ENCODE measurements at places on chromosomes 16 and 17. TPM values are rescaled to one million over a fixed set of nuclear protein-coding genes. Genes with fewer than 3 reads are reported as not detected.

P2RX1 gene
- polyA plus RNA-seq, result not detected

PROCA1 gene
- polyA plus RNA-seq, result 0.12 TPM

HOXB3 gene
- polyA plus RNA-seq, result 0.10 TPM

PTX4 gene
- not detected for polyA plus RNA-seq

AANAT gene
- not detected for polyA plus RNA-seq

BAIAP3 gene
- polyA plus RNA-seq, result 1.0 TPM

HAGH gene
- polyA plus RNA-seq, result 63.2 TPM

PRSS36 gene
- 0.94 TPM for polyA plus RNA-seq

DHRS7C gene
- not detected for polyA plus RNA-seq

- H3K27me3 ChIP-seq, result no peaks in the 10 kb centered on the region
- no peak overlapping the region for H3K4me3 ChIP-seq
- H3K27ac ChIP-seq, result no peak overlapping the region
Observed at GRCh38 chr16:66058832-66059231, 307.7 kb upstream of the CDH5 start.

GRCh38 chr16:58884141-58884540 is 150.0 kb upstream of the GOT2 start:
- no peaks in the 10 kb centered on the region for H3K4me1 ChIP-seq
- H3K27me3 ChIP-seq, result no peaks in the 10 kb centered on the region
- H3K27ac ChIP-seq, result no peak overlapping the region

- H3K4me3 ChIP-seq, result no peak overlapping the region
- H3K27ac ChIP-seq, result no peak overlapping the region
- H3K4me1 ChIP-seq, result no peaks in the 10 kb centered on the region
- no peak for DNase-seq
- H3K27me3 ChIP-seq, result no peaks in the 10 kb centered on the region
Observed at GRCh38 chr17:62565817-62566216, 61.7 kb upstream of the MRC2 start.

GRCh38 chr17:72470121-72470705 is 349.4 kb downstream of the SOX9 start:
- H3K36me3 ChIP-seq, result no peaks in the 10 kb centered on the region
- no peak for DNase-seq
- H3K27me3 ChIP-seq, result no peaks in the 10 kb centered on the region
- H3K4me3 ChIP-seq, result no peak overlapping the region
- H3K4me1 ChIP-seq, result no peaks in the 10 kb centered on the region

- H3K4me1 ChIP-seq, result peaks cover 3% of the 10 kb centered on the region
- no peaks in the 10 kb centered on the region for H3K27me3 ChIP-seq
- no peaks in the 10 kb centered on the region for H3K36me3 ChIP-seq
- H3K27ac ChIP-seq, result no peak overlapping the region
Observed at GRCh38 chr17:65455972-65456343, 105.5 kb downstream of the AXIN2 start.

- H3K27ac ChIP-seq, result no peak overlapping the region
- no peaks in the 10 kb centered on the region for H3K4me1 ChIP-seq
- H3K27me3 ChIP-seq, result no peaks in the 10 kb centered on the region
- peaks cover 84% of the 10 kb centered on the region for H3K36me3 ChIP-seq
- H3K4me3 ChIP-seq, result no peak overlapping the region
Observed at GRCh38 chr16:84065536-84066132, 23.0 kb upstream of the SLC38A8 start.

GRCh38 chr16:72558501-72558900 is 386.5 kb upstream of the PMFBP1 start:
- H3K36me3 ChIP-seq, result no peaks in the 10 kb centered on the region
- no peak for DNase-seq
- H3K4me3 ChIP-seq, result no peak overlapping the region
- no peaks in the 10 kb centered on the region for H3K27me3 ChIP-seq

DNA sequence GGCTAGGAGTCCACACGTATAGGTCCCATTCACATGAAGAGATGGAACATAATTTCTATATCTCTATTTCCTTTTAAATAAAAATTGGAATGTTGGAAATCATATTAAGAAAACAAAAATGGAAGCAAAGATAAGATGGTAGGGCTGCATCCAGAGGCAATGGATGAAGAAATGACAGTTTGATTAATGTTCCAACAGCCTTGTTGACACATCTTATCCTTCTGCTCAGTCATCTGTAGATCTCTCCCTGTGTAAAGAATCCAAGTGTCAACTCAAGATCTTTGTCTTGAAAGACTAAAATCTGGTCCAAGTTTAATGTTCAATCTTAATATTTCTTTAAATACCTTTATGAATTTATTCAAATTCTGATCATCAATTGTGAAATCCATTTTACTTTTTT is 7.8 kb upstream of the KCNJ2 start:
- no peak overlapping the region for H3K4me3 ChIP-seq
- no peaks in the 10 kb centered on the region for H3K27me3 ChIP-seq
- no peak overlapping the region for H3K27ac ChIP-seq
- no peaks in the 10 kb centered on the region for H3K36me3 ChIP-seq

GRCh38 chr17:53629188-53629587 is 193.5 kb upstream of the KIF2B start:
- H3K36me3 ChIP-seq, result no peaks in the 10 kb centered on the region
- no peak for DNase-seq

- no peak overlapping the region for H3K4me3 ChIP-seq
- no peak overlapping the region for H3K27ac ChIP-seq
- no peaks in the 10 kb centered on the region for H3K36me3 ChIP-seq
- no peaks in the 10 kb centered on the region for H3K27me3 ChIP-seq
Observed at GRCh38 chr17:63450551-63450950, 4.4 kb upstream of the CYB561 start.

DNA sequence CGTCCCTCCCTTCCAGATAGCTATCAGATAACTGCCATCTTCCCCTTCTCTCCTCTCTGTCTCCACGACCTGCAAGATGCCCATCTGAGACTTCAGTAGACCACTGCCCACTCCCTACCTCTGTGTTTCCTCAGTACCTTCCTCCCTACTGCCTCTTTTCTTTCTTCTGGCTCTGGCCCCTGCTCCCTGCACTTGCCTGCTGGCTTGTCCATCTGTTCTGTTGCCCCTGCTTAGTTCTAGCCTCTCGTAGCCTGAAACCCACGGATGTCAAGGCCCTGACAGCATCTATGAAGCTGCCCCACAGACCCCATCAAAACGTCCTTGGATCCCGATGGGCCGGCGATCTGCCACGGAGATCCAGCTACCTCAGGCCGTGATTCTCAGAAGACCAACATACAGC is 53.0 kb downstream of the ELAC2 start:
- H3K27ac ChIP-seq, result no peak overlapping the region
- H3K36me3 ChIP-seq, result no peaks in the 10 kb centered on the region
- no peak overlapping the region for H3K4me3 ChIP-seq
- H3K4me1 ChIP-seq, result no peaks in the 10 kb centered on the region
- H3K27me3 ChIP-seq, result no peaks in the 10 kb centered on the region
- DNase-seq, result no peak

- no peaks in the 10 kb centered on the region for H3K36me3 ChIP-seq
- H3K4me1 ChIP-seq, result no peaks in the 10 kb centered on the region
- no peaks in the 10 kb centered on the region for H3K27me3 ChIP-seq
- H3K4me3 ChIP-seq, result no peak overlapping the region
Observed at GRCh38 chr17:46795379-46795952, 23.0 kb downstream of the WNT3 start.

- no peak overlapping the region for H3K27ac ChIP-seq
- no peak for DNase-seq
- H3K4me3 ChIP-seq, result no peak overlapping the region
- H3K4me1 ChIP-seq, result no peaks in the 10 kb centered on the region
Observed at GRCh38 chr17:3730881-3731429, 7.3 kb downstream of the HASPIN start.

GRCh38 chr17:12320286-12320685 is 299.6 kb downstream of the MAP2K4 start:
- no peak overlapping the region for H3K4me3 ChIP-seq
- no peak for DNase-seq
- H3K27me3 ChIP-seq, result no peaks in the 10 kb centered on the region
- no peaks in the 10 kb centered on the region for H3K36me3 ChIP-seq
- H3K27ac ChIP-seq, result no peak overlapping the region

- no peak overlapping the region for H3K4me3 ChIP-seq
- no peaks in the 10 kb centered on the region for H3K4me1 ChIP-seq
- no peak overlapping the region for H3K27ac ChIP-seq
- peaks cover 26% of the 10 kb centered on the region for H3K36me3 ChIP-seq
Observed at GRCh38 chr17:48123111-48123510, 15.5 kb downstream of the SNX11 start.

DNA sequence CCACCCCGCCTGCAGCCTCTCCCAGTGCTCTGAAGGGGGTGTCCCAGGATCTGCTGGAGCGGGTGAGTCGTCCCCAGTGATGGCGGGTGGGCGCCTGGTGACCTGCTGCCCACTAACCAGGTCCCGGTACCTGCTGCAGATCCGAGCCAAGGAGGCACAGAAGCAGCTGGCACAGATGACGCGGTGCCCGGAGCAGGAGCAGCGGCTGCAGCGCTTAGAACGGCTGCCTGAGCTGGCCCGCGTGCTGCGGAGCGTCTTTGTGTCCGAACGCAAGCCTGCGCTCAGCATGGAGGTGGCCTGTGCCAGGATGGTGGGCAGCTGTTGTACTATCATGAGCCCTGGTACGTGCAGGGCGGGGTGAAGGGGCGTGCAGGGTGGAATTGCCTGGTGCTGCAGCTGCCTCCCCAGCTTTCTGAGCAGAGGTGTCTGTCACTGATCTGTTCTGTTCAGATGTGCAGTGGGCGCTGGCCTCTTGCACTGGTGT is 3.6 kb downstream of the CDT1 start:
- DNase-seq, result no peak
- H3K4me1 ChIP-seq, result peaks cover 34% of the 10 kb centered on the region
- H3K4me3 ChIP-seq, result no peak overlapping the region
- H3K36me3 ChIP-seq, result peaks cover 13% of the 10 kb centered on the region

- no peaks in the 10 kb centered on the region for H3K27me3 ChIP-seq
- H3K27ac ChIP-seq, result no peak overlapping the region
- H3K36me3 ChIP-seq, result no peaks in the 10 kb centered on the region
- no peak for DNase-seq
- H3K4me1 ChIP-seq, result peaks cover 55% of the 10 kb centered on the region
Observed at GRCh38 chr16:11359370-11359769, 14.1 kb downstream of the RMI2 start.

DNA sequence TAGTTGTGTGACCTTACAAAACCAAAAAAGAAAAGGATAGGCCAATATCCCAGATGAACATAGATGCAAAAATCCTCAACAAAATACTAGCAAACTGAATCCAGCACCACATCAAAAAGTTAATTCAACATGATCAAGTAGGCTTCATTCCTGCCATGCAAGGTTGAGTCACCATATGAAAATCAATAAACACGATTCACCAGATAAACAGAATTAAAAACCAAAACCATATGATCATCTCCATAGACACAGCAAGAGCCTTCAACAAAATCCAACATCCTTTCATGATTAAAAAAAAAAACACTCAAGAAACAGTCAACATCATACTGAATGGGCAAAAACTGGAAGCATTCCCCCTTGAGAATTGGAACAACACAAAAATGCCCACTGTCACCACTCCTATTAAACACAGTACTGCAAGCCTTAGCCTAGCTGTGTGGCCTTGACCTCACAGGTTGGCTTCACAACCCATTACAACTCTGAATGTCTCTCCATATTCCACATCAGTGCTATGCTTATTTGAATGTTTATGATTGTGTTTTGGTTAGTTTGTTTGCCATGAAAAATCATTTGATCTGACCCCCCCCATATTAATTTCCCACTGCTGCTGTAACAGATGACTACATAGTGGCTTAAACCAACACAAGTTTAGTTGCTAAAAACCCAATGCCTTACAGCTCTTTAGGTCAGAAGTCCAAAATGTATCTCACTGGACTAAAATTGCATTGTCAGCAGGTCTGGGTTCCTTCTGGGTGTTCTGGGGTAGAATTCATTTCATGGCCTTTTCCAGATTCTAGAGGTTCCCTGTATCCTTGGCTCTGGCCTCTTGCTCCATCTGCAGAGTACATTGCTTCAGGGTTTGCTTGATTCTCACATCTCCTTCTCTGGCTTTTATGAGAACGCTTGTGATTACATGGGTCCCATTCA is 257.1 kb upstream of the DYNLRB2 start:
- H3K27ac ChIP-seq, result no peak overlapping the region
- no peak for DNase-seq
- H3K4me1 ChIP-seq, result no peaks in the 10 kb centered on the region
- no peaks in the 10 kb centered on the region for H3K36me3 ChIP-seq
- no peaks in the 10 kb centered on the region for H3K27me3 ChIP-seq

- H3K27ac ChIP-seq, result no peak overlapping the region
- peaks cover 16% of the 10 kb centered on the region for H3K36me3 ChIP-seq
- DNase-seq, result no peak
- H3K4me1 ChIP-seq, result no peaks in the 10 kb centered on the region
- H3K4me3 ChIP-seq, result no peak overlapping the region
Observed at GRCh38 chr17:3675886-3676285, 7.3 kb downstream of the EMC6 start.

DNA sequence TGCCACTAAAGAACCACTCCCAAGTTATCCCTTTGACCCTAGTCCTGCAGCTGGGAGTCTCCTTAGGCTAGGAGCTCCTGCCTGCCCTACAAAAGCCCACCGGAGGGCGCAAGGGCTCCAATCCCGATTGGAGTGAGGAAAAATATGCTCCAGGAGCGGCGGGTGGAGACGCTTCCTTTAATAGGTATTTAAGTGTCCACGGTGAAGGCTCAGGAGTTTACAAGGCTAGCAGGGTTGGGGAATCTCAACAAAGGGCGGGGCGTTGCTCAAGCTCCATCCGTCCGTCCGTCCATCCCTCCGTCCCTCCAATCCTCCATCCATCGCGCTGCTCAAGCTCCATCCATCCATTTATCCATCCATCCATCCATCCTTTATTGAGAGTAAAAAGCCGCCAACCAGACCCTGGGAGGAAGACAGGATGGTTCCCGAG is 556 bp upstream of the SPNS1 start:
- peak overlapping the region; percentile 71 for H3K27ac ChIP-seq
- H3K4me1 ChIP-seq, result peaks cover 32% of the 10 kb centered on the region
- DNase-seq, result no peak
- no peaks in the 10 kb centered on the region for H3K27me3 ChIP-seq
- H3K36me3 ChIP-seq, result peaks cover 2% of the 10 kb centered on the region

GRCh38 chr16:89200850-89201411 is 594 bp upstream of the SLC22A31 start:
- H3K4me3 ChIP-seq, result no peak overlapping the region
- no peak overlapping the region for H3K27ac ChIP-seq
- H3K36me3 ChIP-seq, result no peaks in the 10 kb centered on the region

DNA sequence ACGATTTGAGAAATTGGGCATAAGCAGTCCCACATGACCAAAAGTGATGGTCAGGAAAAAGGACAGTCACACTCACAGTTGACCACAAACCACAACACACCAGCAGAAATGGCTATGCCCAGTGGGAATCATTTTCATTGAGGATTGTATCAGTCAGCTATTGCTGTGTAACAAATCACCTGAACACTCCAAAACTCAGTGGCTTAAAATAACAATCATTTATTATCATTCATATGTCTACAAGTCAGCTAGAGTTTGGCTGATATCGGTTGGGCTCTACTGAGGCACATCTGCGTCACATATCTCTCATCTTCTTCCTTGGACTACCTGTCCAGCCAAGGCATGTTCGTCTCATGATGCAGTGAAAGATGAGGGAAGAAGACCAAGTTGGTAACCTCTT is 93.3 kb downstream of the CMC2 start:
- no peaks in the 10 kb centered on the region for H3K36me3 ChIP-seq
- no peaks in the 10 kb centered on the region for H3K4me1 ChIP-seq
- H3K4me3 ChIP-seq, result no peak overlapping the region
